ENCODE measurements at places on chromosomes 2 and 18. TPM values are rescaled to one million over a fixed set of nuclear protein-coding genes. Genes with fewer than 3 reads are reported as not detected.

Gene C18orf63
- total RNA-seq = not detected

Gene MAP3K2
- total RNA-seq = 37.9 TPM

Gene PUM2
- 118 TPM for total RNA-seq

Gene C1QL2
- total RNA-seq = 0.41 TPM

Gene HMSD
- not detected for total RNA-seq

Gene FAM237A
- total RNA-seq = not detected

Gene ABCG5
- total RNA-seq = not detected

Gene RGPD6
- total RNA-seq = 125 TPM

Gene HADHA
- total RNA-seq = 85.2 TPM

Gene BOLL
- not detected for total RNA-seq

Gene MERTK
- total RNA-seq = 2.4 TPM

Gene AFF3
- total RNA-seq = 56.7 TPM

Gene RAD51AP2
- total RNA-seq = 0.82 TPM

Gene ATOH8
- total RNA-seq = 2.0 TPM
